ENCODE measurements at places on chromosomes 7 and 10.

DNA sequence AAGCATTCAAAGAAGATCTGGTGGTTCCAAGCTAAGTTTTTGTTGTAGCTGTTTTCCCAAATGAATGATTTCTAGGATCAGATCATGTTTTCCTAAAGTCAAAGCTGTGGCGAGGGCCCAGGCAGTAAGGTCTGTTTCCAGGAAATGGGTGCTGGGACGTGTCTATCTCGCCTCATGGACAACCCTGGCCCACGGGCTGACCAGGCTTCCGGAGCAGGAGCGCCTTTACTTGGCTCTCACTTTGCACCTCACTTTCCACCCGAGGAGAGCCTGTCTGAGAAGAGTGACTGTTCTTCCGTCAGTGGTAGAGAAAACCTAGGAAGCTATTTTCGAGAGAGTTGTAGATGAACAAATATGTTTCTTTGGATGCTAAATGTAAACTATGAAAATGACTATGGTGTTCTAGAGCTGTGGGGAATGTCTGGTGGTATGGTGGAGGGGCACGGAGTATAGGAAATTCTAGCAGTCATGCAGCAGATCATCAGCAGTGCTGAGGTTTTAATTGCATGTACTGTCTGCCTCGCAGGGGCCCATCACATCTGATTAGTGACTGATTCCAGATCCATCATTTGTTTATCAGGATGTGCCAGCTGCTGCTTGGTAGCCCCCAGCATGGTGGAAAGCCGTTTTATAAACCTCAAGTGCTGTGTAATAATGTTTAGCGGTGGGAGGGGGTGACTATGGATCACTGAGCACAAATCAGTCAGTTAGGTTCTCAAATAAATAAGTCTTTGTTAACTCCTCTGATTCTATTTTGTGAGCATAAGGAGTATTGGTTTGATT lies 66.6 kb downstream of the VWC2 start:
- no peak for DNase-seq

- no peak for DNase-seq
Measured at GRCh38 chr7:130882396-130882795, 148.4 kb upstream of the KLF14 start.

DNA sequence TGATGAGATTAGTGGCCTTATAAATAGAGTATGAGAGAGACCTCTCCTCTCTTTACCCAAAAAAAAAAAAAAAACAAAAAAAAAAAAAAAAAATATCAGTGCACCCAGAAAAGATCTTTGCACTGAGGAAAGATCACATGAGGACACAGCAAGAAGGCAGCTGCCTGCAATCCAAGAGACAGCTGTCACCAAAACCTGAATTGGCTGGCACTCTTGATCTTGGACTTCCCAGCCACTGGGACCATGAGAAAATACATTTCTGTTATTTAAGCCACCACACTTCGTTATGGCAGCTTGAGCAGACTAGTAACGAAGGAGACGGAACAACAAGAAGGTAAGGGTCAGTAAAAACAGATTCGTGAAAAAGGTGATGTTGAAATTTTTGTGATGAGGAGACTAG lies 47.0 kb downstream of the TMEM106B start:
- DNase-seq, result no peak

GRCh38 chr7:47577321-47577919 lies 4.5 kb downstream of the TNS3 start:
- DNase-seq, result no peak

DNA sequence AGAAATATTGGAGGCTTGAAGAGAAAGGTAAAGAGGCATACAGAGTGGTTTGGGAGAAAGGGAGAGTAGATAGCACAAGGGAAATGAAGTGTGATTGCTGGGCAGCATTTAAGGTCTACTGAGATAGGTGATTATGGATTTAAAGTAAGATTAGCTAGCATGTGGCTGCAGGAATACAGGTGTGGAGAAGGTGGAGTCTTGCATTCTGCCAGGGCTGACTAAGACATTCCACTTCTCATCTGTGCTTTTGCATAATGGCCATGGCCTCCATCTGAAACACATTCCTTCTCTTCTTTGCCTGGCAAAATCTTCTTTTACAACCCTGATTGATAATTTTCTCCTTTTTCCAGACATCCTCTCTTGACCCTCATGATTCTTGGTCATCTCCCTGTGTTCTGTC lies 31.6 kb upstream of the PCGF5 start:
- DNase-seq, result no peak

DNA sequence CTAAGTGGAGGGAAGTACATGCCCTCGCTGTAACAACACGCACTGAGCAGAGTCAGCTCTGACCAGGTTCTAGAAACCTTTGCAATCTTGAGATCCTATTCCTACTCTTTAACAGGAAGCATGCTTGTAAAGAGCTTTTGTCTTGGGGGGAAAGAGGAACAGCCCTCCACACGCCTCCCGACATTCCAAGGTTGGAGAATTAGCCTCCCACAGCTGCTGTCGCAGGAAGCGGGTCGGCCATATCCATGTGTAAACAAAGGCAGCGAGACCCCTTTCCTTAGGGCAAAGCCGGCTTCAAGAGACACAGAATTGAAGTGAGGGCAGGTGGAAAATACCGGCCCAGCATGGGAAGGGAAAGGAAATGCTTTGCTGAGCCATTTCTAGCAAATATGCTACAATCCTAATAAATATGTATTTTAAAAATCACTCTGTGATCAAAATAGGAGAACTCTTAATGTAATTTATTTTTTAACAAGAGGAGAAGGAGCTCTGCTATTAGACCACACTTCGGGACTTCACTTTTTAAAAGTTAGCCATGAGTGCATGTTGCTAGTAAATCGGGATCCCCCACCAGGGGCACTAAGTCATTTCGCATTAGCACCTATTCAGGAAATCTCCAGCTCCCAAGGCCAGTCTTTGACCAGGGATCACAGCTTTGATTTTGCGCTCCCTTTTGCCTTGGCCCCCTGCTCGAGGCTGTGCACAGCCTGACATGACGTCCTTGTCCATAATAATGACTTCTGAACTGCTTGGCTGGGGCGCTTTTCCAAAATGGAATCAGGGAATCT lies 55.9 kb downstream of the FAM204A start:
- DNase-seq, result no peak

GRCh38 chr10:12631216-12631615 lies 281.9 kb downstream of the CAMK1D start:
- no peak for DNase-seq

GRCh38 chr10:78890506-78890905 lies 178.3 kb upstream of the ZMIZ1 start:
- no peak for DNase-seq

GRCh38 chr10:32149252-32149955 lies 93.2 kb upstream of the KIF5B start:
- DNase-seq, result peak; percentile 84

GRCh38 chr7:149027611-149028345 lies 527 bp downstream of the PDIA4 start:
- no peak for DNase-seq

GRCh38 chr7:114293289-114294012 lies 121.2 kb upstream of the FOXP2 start:
- no peak for DNase-seq

- DNase-seq, result no peak
Measured at GRCh38 chr10:84991301-84991700, 662.9 kb downstream of the CCSER2 start.

DNA sequence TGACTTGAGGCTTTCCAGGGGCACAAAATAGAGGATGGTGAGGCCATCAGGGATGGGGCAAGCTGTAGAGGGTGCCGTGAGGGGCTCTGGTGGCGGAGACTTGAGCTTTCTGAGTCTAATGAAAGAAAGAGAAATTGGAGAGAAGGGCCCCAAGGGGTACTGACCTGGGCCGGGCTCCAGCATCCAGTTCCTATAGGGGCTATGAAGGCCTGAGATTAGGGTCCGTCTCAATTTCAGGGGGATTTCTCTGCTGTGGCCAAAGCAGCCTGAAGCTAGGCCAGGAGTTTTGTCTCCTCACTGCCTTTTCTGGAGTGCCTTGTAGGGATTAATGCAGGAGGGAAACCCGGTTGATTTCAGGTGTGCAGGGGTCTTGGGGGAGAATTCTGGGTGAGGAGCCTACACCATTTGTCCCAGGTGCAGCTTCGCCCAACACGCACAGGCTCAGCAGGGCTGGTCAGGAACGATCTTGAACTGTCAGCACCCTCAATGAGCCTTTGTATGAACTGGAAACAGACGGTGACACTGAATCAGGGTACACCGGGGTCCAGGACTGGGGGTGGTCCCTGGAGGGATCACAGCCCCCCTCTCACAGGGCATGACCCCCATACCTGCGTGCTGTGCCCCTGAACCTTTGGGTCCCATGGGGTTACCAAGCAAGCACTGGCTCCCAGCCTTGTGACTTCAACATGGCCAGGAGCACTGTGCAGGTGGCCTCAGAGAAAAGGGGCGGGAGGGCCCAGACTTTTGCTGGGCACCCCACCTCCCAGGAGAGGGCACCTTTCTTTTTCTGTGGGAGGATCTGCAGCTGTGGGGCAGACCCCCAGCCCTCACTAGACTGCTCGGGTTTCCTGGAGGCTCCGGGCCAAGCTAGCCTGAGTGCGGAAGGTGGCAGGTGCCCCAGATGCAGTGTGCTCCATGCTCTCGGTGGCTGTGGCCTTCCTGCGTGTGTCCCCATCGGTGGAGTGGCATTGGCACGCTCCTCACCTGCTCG lies 122.9 kb upstream of the RET start:
- DNase-seq, result no peak

- peak; percentile 98 for DNase-seq
Measured at GRCh38 chr10:29784175-29784773, 149.5 kb upstream of the SVIL start.

GRCh38 chr10:65413001-65413400 lies 1512.8 kb upstream of the LRRTM3 start:
- no peak for DNase-seq

GRCh38 chr7:39656415-39656814 lies 33.0 kb downstream of the RALA start:
- DNase-seq, result no peak

DNA sequence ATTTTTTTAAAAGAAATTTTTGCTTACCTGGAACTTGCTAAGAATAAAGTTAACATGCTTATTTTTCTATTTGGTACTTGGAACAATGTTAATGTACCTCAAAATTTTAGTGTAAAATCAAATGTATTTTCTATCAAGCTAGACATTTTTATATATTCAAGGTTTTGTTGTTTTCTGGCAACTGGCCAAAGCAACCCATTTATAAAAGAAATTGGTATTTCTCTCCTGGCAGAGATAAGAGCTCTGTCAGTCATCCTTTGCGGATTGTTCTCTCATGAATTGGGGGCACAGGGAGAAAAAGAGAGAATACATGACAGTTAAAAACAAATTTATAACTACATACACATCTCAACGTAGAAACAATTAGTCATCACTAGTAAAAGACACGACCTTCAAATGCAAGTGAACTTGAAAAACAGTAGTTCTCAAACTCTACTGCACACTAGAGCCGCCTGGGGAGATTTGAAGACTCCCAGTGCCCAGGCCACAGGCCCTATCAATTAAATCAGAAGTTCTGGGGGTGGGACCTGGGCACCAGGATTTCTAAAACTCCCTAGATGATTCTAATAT lies 152.4 kb upstream of the LAMB4 start:
- no peak for DNase-seq

DNA sequence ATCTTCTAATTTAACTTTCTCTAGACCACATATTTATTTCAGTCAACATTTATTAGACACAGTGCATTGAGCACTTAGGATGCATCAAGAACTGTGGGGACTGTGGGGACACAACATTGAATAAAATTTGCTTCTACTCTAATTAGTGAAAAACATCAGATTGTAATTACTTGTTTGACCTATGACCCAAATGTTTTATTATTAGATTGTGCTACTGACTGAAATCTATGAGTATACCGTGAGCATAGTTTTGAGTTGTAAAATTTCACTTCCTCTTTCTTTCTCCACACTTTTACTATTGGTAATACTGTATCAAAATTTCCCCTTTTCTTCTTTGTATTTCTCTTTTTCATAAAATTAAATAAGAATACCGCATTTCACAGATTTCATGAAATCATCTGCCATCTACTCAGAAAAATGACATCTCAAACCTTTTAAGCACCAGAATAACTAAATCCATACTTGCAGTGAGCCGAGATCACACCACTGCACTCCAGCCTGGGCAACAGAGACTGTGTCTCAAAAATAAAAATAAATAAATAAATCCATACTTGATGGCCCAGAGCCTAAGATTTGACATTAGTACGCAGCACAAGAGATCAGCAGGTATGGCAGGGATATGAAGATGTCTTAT lies 25.4 kb upstream of the INPP5F start:
- DNase-seq, result no peak

DNA sequence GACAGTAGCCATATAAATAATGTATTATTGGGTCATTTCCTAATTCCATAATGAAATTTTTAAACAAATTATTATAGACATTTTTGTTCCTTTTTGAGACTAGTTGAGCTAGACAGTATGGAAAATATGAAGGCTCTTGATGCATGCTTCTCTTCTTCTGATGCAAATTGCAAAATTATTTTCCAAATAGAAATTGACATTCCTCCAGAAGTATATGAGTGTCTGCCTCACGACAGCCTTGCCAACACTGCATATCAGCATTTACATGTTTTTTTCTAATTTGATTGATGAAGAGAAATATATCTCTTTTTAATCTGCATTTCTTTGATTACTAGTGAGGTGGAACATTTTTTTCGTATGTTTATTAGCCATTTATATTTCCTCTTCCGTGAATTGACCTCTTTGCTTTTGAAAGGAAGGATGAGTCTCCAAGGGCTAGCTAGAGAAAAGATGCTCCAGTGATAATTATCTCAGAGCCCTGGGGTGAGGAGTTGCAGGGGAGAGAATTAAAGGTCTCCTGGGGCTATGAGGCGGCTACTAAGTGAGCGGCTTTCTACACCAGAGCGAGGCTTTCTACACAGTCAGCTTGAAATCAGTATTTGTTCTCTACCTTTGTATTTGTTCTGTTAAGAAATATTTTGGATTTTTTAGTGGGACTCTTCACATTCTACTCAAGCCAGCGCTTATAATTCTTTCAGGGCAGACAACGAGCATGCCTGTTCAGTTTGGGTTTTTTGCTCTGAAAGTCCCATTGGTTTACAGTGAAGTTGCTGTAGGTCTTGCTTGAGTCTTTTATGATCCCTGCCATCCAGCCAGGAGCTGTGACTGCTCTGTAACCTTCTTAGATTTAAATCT lies 712.2 kb upstream of the GALNT17 start:
- DNase-seq, result no peak
